Cerebellum (tissue), 4 donors: ENCODE measurements at places on chromosomes 4 and X.
A peak's percentile ranks its signal among the peaks of the same experiment; 100 is the strongest.

- no peak for DNase-seq
Measured at GRCh38 chr4:122884499-122884898, 37.9 kb downstream of the NUDT6 start.

- DNase-seq = peak; percentile 8
Measured at GRCh38 chr4:24117975-24118374, 228.1 kb upstream of the PPARGC1A start.

DNA sequence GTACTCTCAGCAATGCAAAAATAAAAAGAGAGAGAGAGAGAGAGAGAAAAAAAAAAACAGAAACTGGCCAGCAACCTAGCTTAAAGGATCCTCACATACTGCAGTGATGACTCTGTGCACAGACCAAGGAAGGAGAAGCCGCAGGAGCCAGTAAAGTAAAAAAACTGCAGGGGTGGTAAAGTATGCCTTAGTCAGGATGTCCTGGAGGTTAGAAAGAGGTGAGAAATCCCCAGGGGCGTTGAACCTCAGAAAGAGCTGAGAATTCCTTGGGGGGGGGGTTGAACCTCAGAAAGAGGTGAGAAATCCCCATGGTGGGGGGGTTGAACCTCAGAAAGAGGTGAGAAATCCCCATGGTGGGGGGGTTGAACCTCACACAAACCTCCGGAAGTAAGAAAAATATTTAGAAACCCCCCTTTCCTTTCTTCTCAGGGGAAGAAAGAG, 48.0 kb downstream of the MAGEA9 start:
- no peak for DNase-seq

GRCh38 chr4:124948976-124949597, 236.6 kb upstream of the ANKRD50 start:
- DNase-seq = no peak

DNA sequence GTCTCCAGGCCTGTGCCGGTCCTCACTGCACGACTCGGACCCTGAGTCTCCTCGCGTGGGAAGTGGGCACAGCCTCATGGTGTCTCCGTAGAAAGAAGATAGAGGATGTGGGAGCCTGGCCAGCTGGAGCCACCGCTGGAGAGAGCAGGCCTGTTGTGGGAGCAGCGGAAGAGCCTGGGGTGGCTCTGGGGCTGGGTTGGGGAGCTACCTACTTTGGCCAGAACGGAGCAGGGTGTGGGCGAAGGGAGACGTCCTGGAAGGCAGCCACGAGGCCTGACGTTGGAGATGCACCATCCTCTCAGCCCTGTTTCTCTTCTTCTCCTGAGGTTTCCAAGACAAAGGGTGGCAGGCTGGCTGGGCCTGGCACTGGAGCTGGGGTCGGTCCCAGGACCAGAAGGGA, 93.8 kb downstream of the SORCS2 start:
- no peak for DNase-seq

- no peak for DNase-seq
Measured at GRCh38 chr4:55358668-55359067, 12.6 kb downstream of the SRD5A3 start.

DNA sequence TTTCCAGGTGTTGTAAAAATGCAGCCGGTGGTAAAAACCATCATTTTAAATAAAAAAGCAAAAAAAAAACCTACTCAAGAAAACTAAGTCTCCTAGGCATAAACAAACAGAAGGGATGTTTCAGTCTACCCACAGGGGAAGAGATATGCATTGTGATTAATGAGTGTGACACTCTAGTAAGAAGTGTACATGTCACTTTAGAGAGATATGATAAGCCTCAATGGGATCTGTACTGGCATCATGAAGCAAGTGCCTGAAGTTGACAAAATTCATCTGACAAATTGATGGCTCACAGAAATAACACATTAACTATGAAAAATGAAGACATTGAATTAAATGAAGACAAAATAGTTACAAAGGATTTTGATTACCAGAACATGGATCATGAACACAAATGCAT, 162.7 kb downstream of the NPFFR2 start:
- DNase-seq = no peak

- no peak for DNase-seq
Measured at GRCh38 chr4:101262683-101263082, 84.6 kb downstream of the PPP3CA start.

DNA sequence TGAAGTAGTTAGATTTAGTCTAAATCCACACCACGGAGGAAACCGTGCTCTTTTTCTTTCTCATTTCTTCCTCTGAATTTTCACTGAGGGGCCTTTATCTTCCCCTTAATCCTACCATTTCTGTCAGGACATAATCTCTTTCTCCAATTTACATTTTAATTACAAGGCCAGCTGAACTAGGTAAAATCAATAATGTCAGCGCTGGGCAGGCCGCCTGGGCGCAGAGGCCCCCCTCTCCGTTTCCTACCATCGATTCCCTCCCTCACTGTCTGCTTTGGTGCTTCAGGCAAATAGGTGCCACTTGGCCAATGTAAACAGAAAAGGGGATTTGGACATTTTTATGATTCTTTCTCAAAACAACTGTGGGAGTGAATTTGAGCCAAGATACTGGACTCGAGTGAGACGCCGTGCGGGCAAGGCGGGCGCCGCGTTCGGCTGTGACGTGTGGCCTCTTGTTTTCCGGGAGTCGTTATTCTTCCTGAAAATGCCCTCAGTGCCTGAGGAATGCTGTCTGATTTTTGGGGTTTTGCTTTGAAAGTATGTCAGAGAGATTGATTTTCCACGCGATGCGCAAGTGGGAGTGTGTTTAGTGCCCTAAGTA, 22.6 kb downstream of the UVSSA start:
- DNase-seq = no peak

DNA sequence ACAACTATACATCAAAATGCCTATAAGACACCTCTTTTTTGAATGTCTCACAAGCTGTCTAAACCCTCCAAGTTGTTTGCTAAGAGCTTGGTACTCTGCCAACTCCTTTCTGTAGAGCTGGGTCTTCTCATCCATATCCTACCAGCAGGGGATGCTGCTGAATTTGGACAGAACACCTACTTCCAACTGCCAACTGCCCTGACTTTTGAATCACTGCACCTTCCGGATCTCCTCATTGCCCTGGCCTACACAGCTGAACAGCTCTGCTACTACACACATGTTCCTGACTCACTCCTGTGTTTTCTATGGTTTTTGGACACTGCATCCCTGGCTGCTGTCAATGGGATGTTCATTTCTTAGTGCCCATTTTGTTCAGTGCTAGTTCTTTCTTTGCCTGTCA, 18.7 kb downstream of the FAM184B start:
- no peak for DNase-seq

GRCh38 chr4:39526765-39527295, 409 bp downstream of the UGDH start:
- no peak for DNase-seq

- no peak for DNase-seq
Measured at GRCh38 chr4:478373-478772, 20.6 kb downstream of the ZNF721 start.

GRCh38 chrX:30961387-30962174, 72.5 kb upstream of the TAB3 start:
- DNase-seq = no peak

DNA sequence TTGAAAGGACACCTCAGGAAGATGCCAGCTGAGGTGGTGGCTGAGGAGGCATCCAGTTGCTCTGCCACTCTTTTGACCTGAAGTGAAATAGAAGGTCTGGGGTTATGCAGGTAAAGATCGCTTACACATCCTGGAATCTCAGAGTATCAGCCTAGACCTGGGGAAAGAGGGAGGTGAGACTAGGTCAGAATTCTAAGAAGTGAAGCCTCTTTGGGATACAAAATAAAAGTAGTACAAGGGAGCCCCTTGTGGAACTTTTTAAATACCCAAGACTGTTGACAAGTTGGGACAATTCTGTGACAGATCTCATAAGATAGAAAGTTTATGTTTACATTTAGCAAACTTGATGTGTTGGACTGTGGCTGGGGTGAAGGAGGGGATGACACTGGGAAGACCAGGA, 263.1 kb downstream of the SPRY1 start:
- DNase-seq = no peak

GRCh38 chr4:122065915-122066314, 86.2 kb upstream of the BLTP1 start:
- no peak for DNase-seq

- no peak for DNase-seq
Measured at GRCh38 chr4:144410230-144410783, 235.6 kb upstream of the HHIP start.

GRCh38 chr4:179225594-179225993, 1783.4 kb upstream of the AGA start:
- DNase-seq = no peak

GRCh38 chr4:144557404-144557803, 88.6 kb upstream of the HHIP start:
- DNase-seq = no peak

DNA sequence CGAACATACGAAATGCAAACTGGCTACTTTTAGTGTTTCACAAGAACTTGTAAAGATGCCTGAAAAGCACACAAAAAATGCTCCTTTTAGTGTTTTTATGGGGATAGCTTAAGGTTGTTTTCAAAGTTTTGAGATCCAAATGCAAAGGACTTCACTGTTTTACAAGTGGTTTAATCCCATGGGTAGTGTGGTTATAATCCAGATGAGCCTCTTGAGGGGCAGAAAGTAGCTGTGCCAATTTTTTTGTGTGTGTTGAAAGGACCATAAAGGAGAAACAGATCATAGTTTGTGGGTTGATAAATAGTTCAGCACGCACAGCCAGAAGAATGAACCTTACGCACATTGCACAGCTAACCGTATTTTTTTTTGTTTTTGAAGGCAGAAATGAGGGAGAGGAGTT, 126.9 kb upstream of the GIMD1 start:
- no peak for DNase-seq

DNA sequence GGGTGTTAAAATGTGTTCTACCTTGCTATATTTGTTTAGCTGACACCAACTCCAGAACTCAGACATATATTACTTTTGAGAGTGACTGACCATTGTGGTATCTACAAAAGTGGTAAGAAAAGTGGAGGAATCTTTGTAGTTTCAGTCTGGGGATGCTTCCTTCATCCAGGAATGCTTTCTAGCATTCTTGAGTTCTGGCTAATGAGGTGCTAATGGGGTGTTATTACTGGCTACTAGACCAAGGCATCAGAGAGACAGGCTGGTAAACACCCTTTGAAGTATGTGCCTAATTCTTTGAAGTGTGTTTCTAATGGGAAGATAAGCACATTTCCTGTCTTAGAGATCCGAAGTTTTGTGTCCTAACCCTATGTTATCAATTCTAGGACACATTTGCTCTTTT, 310.4 kb downstream of the SPRY1 start:
- DNase-seq = no peak

GRCh38 chrX:10049236-10049635, 82.1 kb downstream of the CLDN34 start:
- no peak for DNase-seq

DNA sequence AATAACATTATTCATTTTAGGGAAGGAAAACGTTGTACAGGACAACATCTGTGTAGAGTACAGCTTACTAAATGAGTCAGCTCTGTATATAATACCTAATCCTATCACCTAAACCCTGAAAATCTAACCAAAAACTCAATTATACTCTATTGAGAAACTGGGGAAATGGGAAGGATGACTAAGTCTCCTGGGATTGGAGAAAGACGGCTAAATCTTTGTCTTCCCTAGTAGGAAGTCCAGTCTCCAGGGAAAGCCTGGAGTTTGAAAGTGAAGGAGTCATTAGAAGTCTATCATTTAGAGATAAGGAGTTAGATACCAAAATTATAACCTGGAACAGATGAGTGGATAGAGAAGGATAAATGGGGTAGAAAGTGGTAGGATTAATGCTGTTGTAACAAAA, 286.5 kb downstream of the STK32B start:
- no peak for DNase-seq

DNA sequence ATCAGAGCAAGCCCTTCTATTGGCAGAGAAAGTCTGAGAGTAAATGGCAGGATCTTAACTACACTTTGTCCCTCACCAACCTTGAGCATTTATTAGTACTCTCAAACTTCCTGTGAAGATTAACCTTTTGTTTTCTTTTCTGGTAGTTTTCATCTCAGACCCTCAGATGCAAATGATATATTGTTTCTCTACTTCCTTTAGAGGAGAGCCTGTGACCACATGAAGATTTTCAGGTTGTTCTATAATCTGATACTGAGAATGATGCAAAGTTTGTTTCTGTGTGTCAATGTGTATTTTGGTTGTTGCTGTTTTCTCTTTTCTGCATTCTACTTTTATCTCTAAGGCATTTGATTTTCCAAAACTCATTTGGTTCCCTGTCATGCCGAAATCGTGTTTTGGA, 165.8 kb upstream of the CYSLTR1 start:
- DNase-seq = no peak

- no peak for DNase-seq
Measured at GRCh38 chr4:179415037-179415846, 1973.0 kb upstream of the AGA start.

DNA sequence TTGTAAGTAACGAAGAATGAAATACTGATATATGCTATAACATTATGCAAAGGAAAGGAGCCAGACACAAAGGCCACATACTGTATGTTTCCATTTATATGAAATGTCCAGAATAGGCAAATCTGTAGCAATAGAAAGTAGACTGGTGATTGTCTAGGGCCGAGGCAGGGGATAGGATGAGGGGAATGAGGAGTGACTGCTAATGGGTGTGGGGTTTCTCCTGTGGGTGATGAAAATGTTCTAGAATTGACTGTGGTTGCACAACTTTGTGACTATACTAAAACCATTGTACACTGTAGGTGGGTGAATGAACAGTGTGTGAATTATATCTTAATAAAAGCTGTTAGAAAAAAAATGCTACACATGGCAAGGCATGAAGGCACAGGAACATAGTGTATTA, 19.9 kb upstream of the SUPT20HL1 start:
- DNase-seq = no peak

GRCh38 chrX:35406386-35406785, 391.8 kb upstream of the MAGEB16 start:
- no peak for DNase-seq

DNA sequence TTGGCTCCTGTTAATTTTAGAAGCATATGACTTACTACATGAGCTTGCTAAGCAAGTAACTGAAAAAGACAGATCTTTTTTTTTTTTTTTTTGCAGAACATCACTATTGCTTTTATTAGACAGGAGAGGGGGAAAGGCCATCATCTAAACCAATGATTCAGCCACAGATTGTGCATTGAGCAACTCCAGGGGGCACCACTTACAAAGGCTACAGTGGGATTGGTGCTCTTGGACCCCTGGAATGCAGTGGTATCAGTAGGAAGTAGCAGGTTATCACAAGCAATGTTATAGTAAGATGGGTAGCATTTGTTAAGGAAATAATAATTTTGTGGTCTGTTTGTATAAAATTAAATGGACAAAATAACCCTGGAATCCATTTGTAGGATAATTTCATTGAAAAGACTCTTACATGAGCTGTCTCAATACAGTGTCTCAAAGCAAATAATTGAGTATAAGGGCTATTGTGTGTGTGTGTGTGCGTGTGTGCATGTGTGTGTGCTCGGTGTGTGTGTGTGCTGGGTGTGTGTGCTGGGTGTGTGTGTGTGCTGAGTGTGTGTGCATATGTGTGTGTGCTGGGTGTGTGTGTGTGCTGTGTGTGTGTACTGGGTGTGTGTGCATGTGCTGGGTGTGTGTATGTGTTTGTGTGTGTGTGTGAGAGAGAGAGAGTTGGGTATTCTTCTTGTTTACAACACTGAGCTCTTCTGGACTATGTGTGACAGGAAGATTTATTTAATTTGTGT, 296.3 kb downstream of the PCDH7 start:
- no peak for DNase-seq

- peak; percentile 81 for DNase-seq
Measured at GRCh38 chr4:1809754-1810502, 16.8 kb downstream of the FGFR3 start.
